ENCODE measurements at places on chromosomes 5 and 9.
A peak's percentile ranks its signal among the peaks of the same experiment; 100 is the strongest.

GRCh38 chr5:176995896-176996767 lies 10.4 kb downstream of the UIMC1 start:
- DNase-seq: peak; percentile 89

- no peak for DNase-seq
These were observed 282.9 kb downstream of the ARHGAP26 start for GRCh38 chr5:143052967-143053682.

DNA sequence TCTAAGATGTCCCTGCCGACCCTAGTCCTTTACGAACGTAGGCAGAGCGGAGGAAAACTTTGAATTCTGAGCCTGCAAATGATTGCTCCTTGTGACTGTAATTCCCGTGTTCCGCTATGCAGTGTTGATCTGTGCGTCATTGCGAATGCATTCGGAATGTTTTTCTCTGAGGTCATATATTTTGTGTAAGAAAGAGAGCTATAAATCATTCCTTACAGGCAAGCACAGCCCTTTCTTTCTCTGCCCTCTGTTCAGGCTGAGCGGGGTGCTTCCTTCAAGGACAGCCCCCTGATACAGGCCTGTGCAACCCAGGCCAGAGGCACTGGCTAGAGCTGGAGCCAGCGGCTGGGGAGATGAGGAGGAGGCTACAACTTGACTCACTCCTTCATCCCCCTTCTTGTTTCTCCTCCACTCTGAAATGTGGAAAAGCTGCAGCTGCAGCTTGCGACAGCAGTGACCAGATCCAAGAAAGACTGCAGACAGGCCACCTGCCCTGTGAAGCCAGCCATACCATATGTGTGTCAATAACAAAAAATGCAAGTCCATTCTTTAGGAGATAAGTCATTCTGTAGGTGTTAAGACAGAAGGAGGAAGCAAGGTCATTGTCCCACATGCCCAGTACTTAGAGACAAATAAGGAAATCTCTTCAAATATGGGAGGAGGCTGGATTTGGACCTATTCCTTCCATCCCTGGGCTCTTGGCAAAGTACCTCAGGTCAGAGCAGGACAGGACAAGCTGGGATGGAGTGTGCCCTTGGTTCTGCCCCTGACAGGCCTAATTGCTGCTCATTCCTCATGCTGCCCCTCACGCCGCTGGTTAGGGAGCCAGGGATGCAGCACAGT lies 345.7 kb upstream of the WWC1 start:
- peak; percentile 92 for DNase-seq

DNA sequence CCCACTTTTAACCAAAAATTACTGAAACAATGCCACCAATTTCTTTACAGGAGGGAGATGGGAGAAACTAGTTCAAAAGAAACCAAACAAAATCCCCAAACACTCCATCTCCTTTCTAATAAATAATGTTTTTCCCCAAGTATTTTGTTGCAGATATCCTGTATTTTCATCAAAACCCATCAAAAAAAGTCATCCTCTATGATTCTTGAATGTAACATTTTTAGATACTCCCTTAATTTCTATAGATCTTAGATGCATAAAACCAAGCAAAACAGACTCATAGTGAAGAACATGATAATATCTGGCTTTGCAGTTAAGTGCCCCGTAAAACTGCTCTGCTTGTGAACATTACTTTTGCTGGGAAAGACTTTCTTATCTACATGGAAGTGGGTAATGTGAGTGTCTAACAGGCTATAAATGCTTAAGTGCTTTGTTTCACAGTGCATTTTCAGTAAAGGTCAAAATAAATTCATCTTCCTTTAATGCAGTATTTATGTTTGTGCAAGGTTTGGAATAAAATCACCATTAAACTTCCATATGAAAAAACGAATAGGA lies 77.3 kb upstream of the TBCA start:
- DNase-seq: no peak

- DNase-seq: peak; percentile 92
These were observed 81.8 kb downstream of the ZNF618 start for GRCh38 chr9:113957821-113958341.

DNA sequence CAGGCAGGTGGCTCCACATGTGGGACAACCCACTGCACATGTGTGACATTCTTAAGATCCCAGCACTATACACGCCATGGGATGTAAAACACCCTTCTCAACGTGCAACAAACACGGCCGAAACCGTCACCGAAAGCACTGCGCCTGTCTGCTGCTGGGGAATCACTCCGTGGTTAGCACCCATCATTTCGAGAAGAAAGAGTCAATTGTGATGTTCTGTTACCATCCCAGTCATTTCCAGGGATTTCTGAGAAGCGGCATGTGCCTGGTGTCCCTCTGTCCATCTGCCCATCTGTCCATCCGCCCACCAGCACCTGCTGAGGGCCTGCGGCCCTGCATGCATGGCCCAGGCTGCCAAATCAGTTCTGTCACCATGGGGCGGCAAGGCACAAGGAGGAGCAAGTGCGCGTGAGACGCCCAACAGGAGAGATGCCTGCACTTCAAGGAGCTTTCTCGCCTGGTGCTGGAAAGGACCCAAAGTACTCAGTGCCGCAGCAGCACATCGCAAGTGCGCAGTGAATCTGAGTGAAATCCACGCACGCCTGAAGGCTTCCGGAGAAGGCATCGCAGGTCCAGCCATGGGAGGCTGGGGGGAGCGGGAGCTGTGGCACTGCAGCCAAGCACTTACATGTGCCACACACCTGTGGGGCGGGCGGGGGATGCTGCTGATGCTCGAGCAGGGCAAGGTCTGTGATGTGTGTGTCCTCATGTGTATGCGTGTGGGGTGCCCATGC lies 38.0 kb downstream of the VAV2 start:
- no peak for DNase-seq

- DNase-seq: peak; percentile 12
These were observed 78.3 kb upstream of the SEMA6A start for GRCh38 chr5:116652903-116653302.

DNA sequence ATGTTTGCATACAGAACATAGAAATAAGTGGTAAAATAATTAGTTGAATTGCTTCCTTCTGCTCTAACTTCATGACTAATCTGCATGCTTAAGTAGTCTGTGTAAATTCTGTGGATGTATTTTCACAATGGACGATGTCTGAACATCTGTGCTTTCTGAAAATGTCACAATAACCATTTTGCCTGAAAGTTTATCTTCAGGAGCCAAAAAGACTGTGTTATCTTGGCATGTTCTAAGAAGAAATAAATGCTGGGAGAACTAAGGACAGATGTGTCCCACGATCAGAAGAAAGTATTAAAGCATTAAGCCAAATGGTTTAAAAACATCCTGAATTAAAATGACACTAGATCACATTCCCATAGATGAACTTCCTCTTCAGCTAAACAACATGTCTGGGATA lies 397.6 kb downstream of the SPOCK1 start:
- peak; percentile 59 for DNase-seq

DNA sequence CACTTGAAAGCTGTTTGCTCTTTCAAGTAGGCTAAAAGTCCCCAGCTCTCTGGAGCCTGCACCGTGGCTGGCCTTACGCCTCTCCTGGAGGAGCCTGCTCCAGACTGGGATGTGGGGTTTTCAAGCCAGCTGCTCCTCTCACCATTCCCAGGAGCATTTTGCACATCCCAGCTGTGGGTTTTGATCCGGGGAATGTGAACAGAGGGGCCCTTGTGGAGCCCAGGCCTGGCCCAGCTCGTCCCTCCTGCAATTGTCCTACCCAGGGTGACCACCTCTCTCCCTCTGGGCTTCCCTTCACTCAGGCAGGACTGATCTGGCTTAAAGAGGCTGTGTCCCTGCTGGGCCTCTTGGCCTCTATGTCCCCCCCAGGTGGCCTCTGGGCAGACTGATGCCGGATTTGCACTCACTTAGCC lies 32.5 kb upstream of the TIFAB start:
- DNase-seq: no peak

DNA sequence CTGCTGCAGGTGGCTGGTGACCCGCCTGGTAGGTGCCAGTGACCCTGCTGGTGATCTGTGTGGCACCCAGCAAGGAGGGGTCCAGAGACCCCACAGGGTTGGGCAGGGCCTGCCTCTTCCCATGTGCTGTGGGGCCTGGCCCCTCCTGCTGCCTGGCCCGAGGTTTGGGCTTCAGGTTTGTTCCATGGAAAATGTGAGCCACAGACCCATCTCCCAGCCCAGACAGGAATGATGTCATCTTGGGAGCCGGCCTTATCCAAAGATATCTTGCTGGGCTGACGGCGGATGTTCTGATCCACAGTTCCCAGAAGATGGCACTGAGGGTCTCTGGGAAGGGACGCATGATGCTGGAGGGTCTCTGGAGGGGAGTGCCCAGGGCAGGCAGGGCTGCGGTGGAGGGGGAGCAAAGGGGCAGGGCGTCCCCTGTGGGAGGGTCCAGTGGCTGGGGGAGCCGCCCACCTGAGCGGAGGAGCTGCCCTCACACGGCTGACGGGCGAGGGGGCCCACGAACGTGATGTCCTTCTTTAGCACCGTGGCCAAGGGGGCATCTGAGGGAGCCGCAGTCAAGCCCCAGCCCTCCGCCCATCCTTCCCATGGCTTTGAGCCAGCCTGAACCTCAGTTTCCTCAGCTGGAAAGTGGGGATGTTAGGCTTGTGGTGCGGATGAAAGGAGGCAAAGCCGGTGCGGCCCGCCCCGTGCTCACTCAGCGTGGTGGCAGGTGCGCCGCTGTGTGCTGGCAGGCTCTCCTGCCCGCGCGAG lies 68.1 kb downstream of the COL5A1 start:
- DNase-seq: peak; percentile 54

GRCh38 chr9:10032166-10032565 lies 580.6 kb downstream of the PTPRD start:
- DNase-seq: peak; percentile 1

- no peak for DNase-seq
These were observed 72.6 kb downstream of the ZNF354C start for GRCh38 chr5:179132586-179133355.

GRCh38 chr9:35104586-35104985 lies 1.7 kb upstream of the STOML2 start:
- DNase-seq: no peak

GRCh38 chr5:142466195-142466971 lies 141.6 kb upstream of the SPRY4 start:
- peak; percentile 76 for DNase-seq

GRCh38 chr9:8011974-8012373 lies 212.4 kb upstream of the DMAC1 start:
- DNase-seq: no peak

DNA sequence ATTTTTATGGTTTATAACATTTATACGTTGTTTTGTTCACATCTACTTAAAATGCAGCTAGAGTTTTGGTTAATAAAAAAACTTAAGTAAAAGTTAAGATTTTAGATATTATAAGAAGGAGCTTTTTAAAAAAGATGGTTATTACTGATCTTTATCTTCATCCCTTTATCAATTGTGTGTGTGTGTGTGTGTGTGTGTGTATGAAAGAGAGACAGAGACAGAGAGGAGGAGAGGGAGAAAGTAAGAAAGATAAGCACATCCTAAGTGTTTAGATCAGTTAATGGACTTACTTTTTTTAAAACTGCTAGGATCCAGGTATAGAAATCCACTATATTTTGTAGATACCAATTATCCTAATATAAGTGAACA lies 45.8 kb upstream of the RICTOR start:
- no peak for DNase-seq

GRCh38 chr5:886716-887325 lies 5.8 kb downstream of the BRD9 start:
- no peak for DNase-seq

DNA sequence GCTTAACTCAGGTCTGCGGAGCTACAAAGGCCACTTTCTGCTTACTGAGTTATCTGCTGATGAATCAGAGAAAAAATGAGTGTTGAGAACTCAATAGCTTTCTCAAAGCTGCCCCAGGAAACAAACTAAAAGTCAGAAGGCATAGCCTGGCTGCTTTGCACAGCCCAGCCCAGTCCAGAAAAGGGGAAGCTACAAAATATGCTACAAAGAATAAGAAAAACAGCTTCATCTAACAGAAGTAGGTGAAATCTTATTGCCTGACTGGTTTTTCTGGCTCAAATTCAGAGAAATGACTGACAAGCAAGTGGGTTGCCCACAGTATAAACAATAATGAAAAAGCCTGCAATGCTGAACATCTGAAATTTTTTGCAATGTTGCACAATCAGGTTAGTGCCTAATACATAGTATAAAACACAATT lies 156.2 kb downstream of the PPP2R2B start:
- peak; percentile 21 for DNase-seq

GRCh38 chr5:175032013-175032412 lies 307.6 kb downstream of the MSX2 start:
- no peak for DNase-seq

GRCh38 chr5:132353486-132353995 lies 16.0 kb upstream of the SLC22A5 start:
- no peak for DNase-seq

DNA sequence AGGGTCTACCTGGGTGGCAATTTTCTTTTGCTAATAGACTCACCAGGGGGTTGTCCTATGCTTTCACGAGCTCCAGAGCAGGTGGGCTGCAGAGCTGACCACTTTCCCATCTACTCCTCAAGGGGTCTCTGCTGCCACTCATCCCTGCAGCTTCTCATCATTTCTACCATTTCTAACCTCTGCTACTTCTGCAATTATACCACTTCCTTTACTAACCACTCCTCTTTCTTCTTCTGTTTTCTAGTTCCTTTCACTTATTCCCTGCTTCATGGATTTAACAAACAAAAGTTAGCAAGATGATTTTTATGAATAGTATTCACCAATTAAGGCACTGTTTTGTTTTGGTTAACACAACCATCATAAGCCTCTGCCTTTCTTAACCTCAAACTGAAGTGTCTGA lies 34.5 kb upstream of the NIPBL start:
- no peak for DNase-seq

GRCh38 chr5:168172760-168173223 lies 118.7 kb upstream of the WWC1 start:
- DNase-seq: no peak

GRCh38 chr5:131595088-131596033 lies 39.7 kb downstream of the RAPGEF6 start:
- DNase-seq: no peak

DNA sequence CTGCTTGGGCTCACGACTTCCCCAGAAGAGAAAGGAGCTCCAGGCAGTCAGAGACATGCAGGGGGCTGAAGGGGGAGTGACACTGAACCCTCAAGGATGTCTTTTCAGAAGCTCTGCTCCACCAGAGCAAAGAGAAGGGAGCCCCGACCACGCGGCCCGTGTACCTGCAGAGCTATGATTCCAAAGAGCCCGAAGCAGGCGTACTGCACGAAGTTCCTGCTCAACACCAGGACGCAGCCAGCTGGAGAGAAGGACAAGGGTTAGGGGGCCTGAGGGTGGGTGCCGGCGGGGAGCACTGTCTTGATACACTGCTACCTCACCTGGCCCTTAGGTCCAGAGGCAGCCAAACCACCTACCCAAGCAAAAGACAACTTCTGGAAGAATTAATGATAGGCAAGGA lies 9.4 kb downstream of the SURF4 start:
- no peak for DNase-seq

DNA sequence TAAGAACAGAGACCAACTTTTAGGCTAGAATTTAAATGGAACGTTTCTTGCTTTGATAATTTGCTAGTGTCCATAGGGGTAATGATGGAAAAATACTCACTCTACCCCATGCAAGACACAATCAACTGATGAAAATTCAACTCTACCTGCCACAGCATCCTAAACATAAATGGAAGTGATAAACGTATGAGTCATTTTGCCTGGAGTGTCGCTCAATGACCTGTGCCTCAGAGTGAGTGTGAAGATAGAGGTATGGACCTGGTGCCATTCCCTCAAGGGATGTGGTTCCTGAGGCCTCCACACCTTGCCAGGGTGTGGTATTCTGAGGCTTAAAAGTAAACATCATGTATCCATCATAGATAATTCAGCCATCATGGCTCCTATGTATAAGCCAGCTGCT lies 14.0 kb downstream of the ARL14EPL start:
- no peak for DNase-seq

Data from fibroblast of mammary gland (primary cell).